ENCODE measurements at places on chromosomes 3 and 15. TPM values are rescaled to one million over a fixed set of nuclear protein-coding genes. Genes with fewer than 3 reads are reported as not detected.
A peak's percentile ranks its signal among the peaks of the same experiment; 100 is the strongest.

DNA sequence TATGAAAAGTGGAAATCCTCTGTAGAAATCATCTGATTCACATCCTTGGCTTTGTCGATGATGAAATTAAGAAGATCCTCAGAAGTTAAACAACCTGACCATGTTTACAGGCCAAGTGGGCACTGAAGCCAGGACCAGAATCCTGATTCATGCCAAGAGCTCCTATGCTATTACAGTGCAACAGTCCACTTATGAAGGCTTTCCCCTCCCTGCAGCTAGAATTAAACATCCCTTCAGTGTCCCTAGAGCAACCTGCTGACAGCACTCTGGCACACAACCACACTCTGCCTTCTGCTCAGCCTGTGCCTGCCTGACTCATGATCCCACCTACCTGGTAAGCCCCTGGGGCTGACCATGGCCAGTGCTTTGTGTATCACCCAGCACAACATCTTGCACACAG is 33.8 kb downstream of the TXNRD3 start:
- no peak for DNase-seq

The GOLGA8S gene
- 0.09 TPM for total RNA-seq

DNA sequence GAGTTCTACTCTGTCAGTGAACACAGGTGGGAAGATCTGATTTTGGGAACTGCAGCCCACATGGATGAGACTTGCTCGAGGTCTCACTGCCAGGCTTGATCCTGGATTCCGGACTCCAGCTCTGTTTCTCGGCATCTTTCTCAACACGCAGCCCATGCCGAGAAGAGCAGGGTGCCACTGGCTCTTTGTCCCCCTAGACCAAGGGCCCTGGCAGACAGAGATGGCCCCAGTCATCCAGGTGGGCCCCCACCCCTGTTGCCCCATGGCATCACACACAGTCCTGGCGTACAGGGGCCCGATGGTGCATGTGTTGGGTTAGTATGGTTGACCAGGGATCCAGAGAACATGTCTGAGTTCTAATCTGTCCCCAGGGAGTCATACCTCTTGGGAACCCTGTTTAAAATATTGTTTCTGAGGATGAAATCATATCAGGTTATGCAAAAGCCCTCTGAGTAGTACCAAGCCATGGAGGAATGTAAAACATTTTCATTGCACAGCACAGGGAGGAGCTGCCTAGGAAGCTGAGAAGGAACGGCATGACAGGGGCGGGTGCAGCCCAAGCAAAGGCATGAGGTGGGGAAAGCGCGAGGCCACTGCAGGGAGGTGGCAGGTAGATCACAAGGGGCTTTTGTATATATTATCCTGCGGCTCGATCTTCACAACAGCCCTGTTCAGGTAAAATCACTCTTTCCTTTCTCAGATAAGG is 320.6 kb downstream of the UACA start:
- no peak for DNase-seq

The STAB1 gene
- 51.4 TPM for total RNA-seq

DNA sequence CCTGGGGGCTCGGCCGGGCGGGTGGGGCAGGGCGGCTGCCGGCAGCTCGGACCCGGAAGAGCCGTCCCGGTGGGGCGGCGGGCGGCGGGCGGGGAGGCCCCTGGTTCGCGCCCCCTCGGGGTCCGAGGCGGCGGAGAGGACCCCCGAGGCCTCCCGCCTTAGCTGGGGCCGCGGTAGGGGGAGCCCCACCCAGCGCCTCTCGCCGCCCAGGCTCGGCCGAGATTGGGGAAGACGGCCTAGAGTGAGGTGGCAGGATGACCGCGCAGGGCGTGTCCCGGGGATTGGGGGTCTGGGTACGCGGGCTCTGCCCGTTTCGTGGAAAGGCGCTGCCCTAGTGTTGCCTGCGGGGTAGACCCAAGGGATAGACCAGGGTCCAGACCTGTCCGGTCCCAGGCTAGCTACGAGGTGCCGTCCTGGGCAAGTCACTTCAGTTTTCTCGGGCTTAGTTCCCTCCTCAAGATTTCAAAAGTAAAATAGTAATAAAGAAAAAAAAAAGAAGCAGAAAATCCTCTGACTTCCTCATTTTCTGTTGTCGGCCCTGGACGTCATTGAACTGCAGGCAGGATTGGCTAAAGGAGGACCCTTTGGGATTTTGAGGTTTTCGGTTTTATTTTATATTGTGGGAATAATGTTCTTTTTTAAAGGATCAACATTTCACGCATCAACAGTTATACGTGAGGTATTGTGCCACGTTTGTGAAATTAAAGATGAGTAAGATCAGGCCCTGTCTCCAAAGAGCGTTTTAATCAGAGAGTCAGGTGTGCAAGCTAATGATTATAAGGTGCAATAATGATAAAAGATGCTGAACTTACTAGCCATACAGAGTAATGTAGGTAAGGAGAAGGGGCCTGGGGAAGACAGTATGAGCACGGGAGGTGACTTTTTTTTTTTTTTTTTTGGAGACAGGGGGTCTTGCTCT is 679 bp downstream of the IQGAP1 start:
- DNase-seq, result peak; percentile 69

DNA sequence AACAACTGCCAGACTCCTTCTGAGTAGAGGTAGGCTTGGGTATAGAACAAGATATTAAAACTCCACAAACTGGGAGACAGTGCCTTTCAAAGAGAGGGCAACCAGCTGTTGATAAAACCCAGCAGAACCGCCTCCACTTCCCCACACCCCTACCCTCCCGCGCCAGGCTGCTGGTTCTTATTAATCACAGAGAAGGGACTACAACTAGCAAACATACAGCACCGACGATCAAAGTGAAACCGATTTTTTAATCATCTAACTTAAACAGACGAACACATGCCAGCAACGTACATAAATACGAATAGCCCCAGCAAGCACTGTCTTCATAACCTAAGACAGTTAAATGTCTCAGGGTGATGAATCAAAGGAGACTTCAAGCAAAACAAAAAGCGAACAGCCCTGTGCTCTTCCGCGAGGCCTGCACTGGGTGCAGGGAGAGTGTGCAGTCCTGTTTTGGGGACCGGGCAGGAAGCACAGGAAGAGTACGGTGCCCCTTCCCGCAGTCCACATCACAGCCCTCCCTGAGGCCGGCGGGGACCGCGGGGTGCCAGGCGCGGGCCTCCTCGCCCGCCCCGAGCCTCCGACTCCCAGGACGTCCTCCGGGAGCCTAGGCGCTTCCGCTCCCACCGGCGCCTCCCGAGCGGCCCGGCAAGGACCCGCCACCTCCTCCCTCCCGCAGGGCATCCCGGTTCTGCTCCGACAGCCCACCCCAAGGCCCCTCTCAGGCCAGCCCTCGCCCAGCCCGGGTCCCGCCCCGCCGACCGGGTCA is 75.1 kb upstream of the VGLL4 start:
- DNase-seq, result peak; percentile 54

The GHSR gene
- total RNA-seq, result not detected

The SUSD5 gene
- 0.89 TPM for total RNA-seq

DNA sequence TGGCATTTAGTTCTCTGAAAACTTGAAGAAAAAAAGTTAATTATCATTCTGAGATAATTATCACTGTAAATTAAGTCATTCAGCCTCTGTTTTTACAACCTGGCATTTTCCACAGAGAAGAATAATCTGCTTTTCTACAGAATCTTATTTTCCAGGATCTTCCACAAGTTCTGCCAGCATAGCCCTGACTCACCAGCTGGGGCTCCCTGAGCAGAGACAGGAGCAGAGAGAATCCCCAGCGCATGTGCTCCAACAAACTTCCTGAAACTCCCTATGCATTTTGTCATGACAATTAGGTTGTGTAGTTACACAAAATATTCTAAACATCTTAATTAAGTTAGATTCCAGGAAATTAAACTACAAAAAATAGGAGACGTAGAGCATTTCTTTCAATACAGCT is 32.1 kb upstream of the TMEM207 start:
- no peak for DNase-seq

GRCh38 chr3:17980863-17981262 is 238.4 kb upstream of the TBC1D5 start:
- DNase-seq, result no peak

DNA sequence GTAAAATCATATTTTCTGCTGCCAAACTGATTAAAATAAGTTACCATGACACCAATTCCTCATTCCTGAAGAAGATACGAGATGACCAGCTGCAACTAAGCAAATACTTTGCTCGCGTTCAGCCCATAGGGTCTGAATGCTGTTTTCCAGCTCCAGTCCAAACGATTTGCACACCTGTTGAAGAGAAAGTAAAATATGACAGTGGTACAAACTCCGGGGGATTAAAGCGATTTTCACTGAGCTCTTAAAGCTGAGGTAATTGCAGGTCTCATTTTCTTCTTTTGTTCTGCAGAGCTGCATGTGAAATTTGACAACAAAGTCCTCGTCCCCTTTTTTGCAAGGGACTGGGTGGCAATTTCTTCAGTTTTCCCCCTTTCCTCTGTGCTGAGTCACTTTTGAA is 118.4 kb downstream of the NR2F2 start:
- no peak for DNase-seq

DNA sequence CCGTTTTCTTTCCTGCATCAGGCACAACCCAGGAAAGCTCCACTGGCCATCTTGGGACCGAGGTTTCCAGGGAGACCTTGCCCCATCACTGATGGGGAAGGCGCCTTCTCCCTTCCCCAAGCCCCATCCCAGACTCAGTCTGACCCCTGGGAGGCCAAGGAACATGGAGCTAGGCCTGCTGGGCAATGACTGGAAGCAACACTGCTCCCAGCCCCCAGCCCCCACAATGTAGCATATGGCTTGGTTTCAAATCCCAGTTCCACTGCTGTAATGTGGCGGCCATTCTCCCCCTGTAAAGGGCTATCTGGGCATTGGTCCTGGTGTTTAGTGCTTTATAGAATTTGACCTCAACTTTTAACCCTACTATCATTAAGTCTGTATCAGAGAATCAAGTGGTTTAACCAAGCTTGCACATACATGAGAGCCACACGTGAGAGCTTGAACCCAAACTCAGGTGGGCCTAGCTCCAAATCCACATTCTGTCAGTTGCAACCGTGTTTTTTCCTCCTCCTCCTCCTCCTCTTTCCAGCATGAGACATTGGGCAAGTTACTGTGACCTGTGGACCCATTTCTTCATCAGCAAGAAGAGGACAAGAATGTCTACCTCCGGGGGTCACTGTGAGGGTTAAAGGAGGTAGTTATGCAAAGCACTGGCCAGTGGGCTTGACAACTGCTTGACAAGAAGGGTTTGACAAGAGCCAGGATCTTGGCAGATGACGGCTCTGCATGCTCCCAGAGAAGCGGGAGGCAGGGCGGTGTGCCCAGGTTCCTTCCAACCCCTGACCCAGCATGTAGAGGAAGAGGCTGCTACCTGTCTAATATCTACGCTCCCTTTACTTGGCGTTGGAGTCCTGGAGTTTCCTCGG is 37.4 kb downstream of the KLHL25 start:
- peak; percentile 14 for DNase-seq

GRCh38 chr3:47162697-47163168 is 1.2 kb downstream of the SETD2 start:
- no peak for DNase-seq

DNA sequence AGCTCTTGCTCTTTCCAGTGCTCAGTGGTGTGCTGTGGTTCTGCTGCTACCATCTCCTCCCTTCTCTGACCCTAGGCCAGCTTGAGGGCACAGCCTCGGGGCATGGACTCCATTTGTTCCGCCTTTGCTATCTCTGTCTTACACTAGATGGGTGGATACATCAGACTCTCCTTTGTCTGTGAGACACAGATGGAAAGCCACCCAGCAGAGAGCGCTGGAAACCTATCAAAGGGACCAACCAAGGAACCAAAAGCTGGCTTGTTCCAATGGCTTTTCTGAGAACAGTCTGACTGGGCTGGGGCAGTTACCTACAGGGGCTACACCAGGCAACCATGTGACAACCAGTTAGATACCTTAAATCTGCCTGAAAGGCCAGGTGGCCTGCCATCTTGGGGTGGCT is 63.8 kb downstream of the NPTN start:
- DNase-seq, result no peak

DNA sequence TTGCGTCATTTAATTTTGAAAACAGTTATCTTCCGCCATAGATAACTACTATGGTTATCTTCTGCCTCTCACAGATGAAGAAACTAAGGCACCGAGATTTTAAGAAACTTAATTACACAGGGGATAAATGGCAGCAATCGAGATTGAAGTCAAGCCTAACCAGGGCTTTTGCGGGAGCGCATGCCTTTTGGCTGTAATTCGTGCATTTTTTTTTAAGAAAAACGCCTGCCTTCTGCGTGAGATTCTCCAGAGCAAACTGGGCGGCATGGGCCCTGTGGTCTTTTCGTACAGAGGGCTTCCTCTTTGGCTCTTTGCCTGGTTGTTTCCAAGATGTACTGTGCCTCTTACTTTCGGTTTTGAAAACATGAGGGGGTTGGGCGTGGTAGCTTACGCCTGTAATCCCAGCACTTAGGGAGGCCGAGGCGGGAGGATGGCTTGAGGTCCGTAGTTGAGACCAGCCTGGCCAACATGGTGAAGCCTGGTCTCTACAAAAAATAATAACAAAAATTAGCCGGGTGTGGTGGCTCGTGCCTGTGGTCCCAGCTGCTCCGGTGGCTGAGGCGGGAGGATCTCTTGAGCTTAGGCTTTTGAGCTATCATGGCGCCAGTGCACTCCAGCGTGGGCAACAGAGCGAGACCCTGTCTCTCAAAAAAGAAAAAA is 1.2 kb downstream of the B2M start:
- DNase-seq, result peak; percentile 88

The OR4F15 gene
- total RNA-seq, result not detected

GRCh38 chr3:93930041-93930440 is 43.7 kb downstream of the PROS1 start:
- DNase-seq, result no peak

DNA sequence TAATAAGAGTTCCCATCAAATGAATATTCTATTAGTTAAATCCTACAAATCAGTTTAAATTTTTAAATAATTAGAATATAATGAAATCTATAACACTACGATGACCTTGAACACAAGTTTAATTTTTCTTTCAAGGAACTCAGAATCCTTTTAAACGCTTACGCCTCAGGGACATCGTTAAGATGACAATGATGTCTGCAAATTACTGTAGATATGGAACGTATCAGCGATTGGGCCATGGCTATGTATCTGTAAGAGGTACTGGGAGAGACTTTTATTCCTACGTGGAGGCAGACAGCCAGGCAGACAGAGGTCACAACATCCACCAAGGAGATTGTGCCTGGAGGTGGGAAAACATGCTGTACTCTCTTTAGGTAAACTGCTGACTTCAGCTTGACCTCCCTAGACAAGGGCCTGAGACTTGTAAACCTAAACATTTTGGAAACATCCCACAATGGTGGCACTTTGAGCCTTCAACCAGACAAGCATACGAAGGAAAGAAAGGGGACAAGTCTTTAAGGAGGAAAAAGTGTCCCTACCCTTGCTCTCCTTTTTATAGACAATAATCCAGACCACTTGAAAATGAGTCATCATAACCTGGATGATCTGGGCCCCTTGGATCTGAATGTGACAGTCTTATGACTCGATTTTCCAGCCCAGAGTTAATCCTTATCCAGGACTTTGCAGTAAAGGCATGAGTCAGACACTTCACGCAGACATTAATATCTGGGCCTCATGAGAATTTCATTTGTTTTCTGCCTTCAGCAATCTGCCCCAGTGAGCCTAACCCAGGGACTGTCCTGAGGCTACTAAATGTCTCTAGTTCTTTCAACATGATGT is 6.8 kb upstream of the LDHAL6B start:
- DNase-seq, result no peak

All from left colon (tissue), 2 donors.